ENCODE measurements at places on chromosomes 2 and 18.

DNA sequence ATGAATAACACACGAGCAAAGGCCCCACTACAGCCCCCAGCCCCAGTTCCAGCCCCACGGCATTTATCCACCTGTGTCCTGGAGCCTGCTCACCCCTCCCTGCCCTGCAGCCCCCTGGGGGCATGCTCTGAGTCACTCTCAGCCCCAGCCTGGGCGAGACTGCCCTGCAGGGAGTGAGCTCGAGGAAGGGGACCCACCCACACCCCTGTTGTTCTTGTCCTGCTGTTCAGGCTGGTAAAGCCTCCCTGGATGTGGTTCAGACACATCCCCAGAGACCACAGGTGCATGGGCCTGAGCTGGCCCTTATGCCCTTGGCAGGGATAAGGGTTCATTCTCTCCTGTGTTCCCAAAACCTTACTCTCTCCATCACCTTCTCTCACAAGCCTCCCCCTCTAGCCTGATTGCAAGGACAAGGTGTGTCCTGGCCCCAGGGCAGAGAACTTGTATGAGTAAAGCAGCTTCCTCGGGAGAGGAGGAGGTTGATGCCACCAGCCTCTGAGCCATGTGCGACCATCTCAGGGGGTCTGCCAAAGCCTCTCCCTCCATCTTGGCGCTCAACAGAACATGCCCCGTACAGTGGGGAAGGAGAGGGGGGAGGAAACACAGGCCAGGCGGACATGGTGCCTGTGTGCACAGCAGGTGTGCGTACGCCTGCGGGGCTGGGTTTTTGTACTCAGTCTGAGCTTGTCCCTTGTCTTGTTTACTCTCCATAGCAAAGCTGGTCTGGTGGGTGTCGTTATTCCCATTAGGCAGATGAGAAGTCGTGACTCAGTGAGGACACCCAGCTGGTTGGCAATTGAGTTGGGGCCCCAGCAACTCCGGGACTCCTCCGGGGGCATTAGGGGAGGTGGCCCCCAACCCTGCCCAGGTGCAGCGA, 64.4 kb downstream of the CIB4 start:
- DNase-seq = no peak

DNA sequence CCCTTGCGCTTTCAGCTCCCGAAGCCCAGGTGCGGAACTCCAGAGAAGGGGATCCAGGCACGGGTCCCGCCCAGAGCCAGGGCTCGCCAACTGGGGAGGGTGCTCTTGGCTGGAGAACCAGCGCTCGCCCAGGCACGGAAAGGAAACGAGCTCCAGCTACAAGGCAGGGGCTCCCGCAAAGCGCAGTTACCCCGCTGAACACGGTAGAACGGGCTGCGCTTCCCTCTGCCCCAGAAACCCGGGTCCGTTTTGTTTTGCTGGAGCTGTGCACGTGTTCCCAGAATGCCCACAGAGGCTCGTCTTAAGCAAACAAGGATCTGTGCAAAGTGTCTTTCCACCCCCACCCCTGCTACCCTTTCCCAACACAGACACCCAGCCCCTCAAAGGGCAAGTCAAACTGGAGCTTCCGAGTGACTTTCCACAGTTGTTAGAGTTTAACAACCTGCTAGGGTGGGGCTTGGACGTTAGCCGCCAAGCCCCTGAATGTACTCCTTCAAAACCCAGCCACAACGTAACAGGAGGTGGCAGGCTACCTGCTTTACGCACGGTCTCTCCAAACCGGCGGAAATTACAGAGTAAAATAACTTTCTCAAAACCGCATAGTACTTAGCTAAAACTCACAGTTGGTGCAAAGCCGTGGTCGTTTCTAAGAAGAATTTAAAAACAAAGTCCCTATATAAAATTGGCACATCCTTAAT, 775 bp downstream of the RNF125 start:
- peak; percentile 71 for DNase-seq

GRCh38 chr2:75100011-75100800, 99.1 kb downstream of the TACR1 start:
- DNase-seq = no peak

DNA sequence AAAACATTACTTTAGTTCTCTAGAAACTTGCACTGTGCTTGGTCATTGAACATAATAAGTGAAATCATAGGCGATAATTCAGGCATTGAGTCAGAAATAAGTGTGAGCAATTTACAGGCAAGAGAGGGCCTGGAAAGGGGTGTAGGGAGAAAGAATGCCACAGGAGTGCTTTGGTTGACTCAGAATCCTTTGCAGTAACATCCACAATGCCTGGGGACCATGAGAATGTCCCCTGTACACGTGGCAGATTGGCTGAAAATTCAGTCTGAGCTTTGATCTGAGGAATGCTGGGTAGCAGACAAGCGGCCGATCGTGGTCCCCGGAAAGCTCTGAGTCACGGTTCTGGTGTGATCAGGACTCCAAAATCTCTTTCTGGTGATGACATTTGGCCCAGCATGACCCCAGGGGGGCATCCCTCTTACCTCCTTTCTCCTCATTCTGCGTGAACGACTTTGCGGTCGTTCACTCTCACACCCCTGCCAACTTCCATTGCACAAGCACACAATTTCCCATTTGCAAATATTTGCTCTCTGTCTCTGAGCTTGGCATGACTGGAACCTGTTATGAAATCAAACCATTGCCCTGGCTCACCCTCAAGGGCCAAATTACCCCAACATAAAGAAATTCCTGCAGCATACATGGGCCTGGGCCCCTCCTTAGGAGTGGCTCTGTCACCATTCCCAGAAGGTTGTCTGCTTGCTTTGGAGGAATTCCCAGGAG, 305.0 kb upstream of the EPAS1 start:
- DNase-seq = no peak

- DNase-seq = no peak
Measured at GRCh38 chr18:34591920-34592444, 118.1 kb upstream of the DTNA start.

- DNase-seq = peak; percentile 79
Measured at GRCh38 chr18:11849841-11850634, 1.2 kb upstream of the CHMP1B start.

GRCh38 chr2:63399156-63399555, 189.1 kb downstream of the WDPCP start:
- DNase-seq = no peak

- DNase-seq = no peak
Measured at GRCh38 chr2:65554765-65555591, 122.6 kb upstream of the SPRED2 start.

GRCh38 chr18:10401521-10401920, 52.9 kb upstream of the APCDD1 start:
- no peak for DNase-seq

DNA sequence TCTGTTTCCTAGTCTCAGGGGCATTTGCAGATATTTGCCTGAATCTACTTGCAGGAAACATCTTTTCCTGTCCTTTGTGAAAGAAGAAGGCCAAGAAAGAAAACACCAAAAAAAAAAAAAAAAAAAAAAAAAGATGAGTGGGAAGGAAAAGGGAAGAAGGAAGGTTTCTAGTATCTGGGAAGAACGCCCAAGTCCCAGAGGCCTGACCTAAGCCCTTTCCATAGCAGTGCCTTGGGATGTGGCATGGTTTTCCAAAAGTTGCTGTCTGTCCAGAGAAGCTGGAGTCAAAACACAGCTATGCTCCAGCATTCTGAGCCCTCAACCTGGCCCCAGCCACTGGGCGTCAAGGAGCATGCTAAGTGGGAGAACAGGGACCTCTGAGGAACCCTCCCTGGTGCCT, 123.5 kb downstream of the INHBB start:
- no peak for DNase-seq

DNA sequence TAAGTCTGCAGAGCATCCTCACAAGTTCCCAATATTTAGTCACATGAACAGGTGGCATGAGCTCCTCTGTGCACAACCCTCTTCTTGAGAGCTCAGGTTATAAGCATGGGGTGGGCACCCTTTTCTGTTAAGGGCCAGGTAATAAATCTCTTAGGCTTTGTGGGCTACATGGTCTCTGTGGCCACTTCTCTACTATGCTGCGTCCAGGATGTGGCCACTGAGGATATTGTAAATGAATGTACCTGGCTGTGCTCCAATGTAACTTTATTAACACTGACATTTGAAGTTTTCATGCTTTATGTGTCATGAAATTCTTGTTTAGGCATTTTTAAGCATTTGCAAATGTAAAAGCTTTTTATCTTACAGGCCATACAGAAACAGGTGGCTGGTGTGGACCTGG, 116.8 kb upstream of the ST6GAL2 start:
- DNase-seq = no peak

- no peak for DNase-seq
Measured at GRCh38 chr2:224922142-224922727, 120.0 kb downstream of the DOCK10 start.

DNA sequence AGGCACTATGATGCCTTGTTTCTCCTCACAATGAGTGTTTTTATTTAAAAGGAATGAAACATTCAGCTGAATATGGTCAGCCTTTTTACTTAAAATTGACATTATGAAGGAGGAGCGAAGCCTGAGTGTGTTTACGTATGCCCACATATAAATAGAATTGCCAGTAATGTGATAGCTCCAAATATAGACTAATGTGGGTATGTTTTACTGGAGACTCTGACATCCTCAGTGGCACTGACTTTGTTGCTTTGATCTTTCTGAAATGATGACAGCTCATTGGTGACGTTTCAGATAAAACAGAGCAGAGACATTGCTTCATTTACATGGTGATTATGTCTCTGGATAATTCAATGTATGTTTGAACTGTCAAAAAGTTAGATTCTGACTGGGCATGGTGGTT, 167.0 kb downstream of the MGAT5 start:
- no peak for DNase-seq

GRCh38 chr2:235669983-235670962, 176.4 kb downstream of the AGAP1 start:
- peak; percentile 80 for DNase-seq

- peak; percentile 8 for DNase-seq
Measured at GRCh38 chr2:20430461-20431300, 16.2 kb upstream of the RHOB start.

DNA sequence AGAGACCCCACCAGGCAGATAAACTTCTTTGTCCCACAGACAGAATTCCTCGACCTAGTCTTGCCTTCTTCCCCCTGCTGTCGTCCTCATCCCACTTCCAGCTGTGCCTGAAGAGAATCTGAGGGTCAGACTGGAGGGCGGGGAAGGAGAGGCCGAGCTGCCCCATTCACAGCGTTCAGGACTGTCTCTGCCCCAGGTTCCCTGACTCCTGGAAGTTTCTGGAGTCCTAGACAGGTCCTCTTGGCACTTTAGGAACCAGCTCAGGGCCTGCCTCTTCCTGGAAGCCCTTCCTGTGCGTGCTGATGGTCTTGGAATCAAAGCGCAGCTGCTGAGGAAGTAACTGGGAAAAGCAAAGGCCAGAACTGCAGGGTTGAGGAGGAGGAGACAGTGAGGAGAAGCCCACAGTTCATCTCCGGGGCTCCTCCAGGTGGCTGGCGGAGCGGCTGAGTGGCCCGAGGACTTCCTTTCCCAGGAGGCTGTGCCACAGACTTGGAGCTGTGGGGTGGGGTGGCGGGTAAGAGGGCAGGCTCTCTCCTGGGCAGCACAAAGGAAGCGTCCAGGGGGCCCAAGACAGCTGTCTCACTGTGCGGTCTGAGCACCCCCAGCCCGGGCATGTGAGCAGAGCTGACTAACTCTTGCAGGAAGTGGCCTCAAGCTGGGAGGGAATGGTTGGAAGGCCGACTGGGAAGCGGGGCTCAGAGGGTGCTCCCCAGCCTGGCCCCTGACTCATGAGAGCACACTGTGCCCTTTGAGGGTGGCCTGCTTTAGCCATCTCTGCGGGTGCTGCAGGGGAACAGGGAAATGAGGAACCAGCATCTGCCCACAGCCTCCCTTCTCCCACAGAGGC, 39.5 kb downstream of the SDC1 start:
- no peak for DNase-seq

GRCh38 chr18:9707381-9708056, 582 bp upstream of the RAB31 start:
- no peak for DNase-seq

- DNase-seq = peak; percentile 93
Measured at GRCh38 chr2:110101280-110101844, 14.3 kb downstream of the MALL start.

GRCh38 chr2:221346411-221346810, 225.7 kb downstream of the EPHA4 start:
- DNase-seq = no peak

- no peak for DNase-seq
Measured at GRCh38 chr2:99662761-99663341, 173.0 kb upstream of the REV1 start.

DNA sequence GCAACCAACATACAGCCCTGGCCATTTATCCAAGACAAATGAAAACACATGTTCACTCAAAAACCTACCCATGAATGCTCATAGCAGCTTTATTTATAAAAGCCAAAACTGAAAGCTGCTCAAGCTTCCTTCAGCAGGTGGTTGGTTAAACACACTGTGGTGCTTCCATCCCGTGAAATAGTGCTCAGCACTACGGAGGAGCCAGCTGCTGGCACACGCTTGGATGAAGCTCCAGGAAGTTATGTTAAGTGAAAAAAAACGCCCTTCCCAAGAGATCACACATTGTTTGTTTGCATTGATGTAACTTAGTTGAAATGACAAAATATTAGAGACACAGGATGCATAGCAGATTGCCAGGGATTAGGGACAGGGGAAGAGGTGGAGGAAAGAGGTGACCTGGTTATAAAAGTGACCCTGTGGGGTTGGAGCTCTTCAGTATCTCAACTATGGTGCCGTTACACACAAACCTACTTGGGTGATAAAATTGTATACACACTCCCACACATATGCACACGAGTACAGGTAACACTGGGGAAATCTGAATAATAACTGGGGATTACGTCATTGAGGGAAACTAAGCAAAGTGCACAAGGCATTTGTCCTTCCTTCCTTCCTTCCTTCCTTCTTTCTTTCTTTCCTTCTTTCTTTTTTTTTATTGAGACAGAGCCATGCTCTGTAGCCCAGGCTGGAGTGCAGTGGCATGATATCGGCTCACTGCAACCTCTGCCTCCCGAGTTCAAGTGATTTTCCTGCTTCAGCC, 6.2 kb upstream of the ALPG start:
- peak; percentile 1 for DNase-seq

DNA sequence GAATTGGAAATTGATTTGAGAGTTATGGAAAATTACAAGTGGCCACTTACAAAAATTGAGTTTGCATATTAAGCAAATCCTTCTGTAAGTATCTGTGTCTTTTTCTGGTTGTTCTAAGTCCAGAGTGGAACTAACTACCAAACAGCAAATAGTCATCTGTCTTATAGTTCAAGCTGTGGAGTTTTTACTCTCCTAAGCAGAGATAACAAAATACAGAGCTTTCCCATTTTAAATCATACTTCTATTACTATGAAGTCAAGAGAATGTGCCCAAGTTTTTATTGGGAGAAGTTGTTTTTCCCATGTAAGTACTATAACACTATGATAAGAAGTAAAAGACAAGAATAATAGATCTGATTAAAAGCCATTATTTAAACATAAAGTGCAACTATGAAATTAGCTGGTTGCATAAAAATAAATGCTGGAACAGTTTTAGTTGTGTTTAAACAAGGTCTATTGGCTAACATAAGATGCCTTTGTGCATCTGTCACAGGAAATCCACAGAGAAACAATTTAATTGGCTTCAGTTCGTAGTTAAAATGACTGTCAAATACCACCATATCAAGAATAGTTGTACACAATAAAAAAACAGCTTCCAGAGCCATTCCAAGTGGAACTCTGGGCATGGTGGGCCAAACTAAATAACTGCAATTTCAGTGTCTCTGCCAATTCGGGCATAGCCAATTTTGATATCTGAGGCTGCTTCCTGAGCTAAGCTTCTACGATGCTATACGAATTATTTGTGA, 1467.4 kb upstream of the NXPH2 start:
- no peak for DNase-seq

GRCh38 chr18:38951633-38952032, 1386.0 kb upstream of the CELF4 start:
- DNase-seq = no peak

- no peak for DNase-seq
Measured at GRCh38 chr18:7898181-7898580, 331.1 kb downstream of the PTPRM start.

- DNase-seq = peak; percentile 53
Measured at GRCh38 chr18:79586436-79587225, 93.0 kb upstream of the CTDP1 start.

All from sciatic nerve (tissue), 2 donors.